ENCODE measurements at places on chromosomes 12 and 14.

DNA sequence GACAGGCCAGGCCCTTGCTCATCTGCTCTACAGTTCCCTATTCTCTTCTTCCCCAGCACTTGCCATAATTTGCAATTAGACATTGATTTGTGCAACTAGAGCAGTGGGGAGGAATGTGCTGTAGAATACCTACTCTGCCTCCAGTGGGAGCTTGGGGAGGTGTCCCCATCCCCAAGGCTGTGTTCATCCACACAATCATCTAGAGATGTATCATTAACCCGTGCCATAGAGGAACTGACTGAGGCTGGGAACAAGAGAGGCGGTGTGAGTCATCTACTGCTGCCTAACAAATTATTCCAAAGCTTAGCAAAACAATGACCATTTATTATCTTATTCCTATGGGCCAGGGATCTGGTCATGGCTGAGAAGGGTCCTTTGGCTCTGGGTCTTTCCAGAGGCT lies 5.1 kb upstream of the OTUB2 start:
- H3K36me3 ChIP-seq, result no peaks in the 10 kb centered on the region
- H3K4me1 ChIP-seq, result peaks cover 38% of the 10 kb centered on the region
- no peaks in the 10 kb centered on the region for H3K27me3 ChIP-seq
- DNase-seq, result no peak
- H3K4me3 ChIP-seq, result no peak overlapping the region
- no peak overlapping the region for H3K27ac ChIP-seq

DNA sequence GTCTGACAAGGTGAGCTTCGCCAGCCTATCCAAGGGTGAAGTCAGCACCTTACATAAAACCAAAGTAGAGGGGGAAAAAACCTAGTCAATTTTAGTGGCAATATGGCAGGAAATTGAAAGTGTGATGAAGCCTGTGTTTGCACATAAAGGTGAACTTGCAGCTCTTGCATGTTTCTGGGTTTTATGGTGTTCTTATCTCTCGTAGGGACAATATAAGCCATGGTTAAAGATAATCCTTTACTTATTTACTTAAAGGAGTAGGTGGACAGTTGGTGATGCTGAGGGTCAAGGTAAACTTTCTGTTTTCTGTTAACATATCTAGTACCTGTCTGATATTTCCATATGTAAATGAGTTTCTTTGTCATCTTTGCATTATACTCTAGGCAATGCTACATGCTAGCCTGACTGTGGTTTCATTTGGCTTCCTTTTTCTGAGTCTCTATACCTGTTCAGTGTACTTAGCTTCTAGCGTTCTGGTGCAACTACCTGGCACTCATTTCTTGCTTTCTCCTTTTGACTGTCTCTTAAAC lies 32.8 kb downstream of the CCDC91 start:
- H3K27me3 ChIP-seq, result no peaks in the 10 kb centered on the region
- no peaks in the 10 kb centered on the region for H3K4me1 ChIP-seq
- DNase-seq, result no peak
- H3K36me3 ChIP-seq, result no peaks in the 10 kb centered on the region
- no peak overlapping the region for H3K27ac ChIP-seq
- no peak overlapping the region for H3K4me3 ChIP-seq

DNA sequence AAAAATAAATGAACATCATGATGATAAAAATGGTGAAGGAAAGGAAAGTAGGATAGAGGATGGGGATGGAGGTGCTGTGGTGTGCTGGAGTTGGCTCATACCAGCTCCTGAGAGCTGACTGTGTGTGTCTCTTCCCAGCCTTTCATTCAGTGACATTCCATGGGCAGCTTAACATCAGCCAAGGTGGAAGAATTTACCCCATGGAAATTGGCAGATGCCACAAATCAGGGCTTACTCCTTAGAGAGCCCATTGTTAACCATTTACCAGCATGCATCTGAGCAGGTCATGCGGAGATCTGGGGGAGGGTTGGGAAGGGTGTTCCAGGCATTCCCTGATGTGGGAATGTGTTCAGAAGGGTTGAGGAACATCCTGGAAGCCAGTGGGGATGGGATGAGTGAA lies 164.7 kb upstream of the MYL2 start:
- peak; percentile 19 for DNase-seq
- H3K27me3 ChIP-seq, result no peaks in the 10 kb centered on the region
- no peak overlapping the region for H3K27ac ChIP-seq
- H3K36me3 ChIP-seq, result no peaks in the 10 kb centered on the region

- H3K27me3 ChIP-seq, result peaks cover 3% of the 10 kb centered on the region
- H3K36me3 ChIP-seq, result no peaks in the 10 kb centered on the region
- no peak for DNase-seq
- H3K4me3 ChIP-seq, result no peak overlapping the region
- peaks cover 25% of the 10 kb centered on the region for H3K4me1 ChIP-seq
Observed at GRCh38 chr12:52120951-52121823, 41.7 kb downstream of the SMIM41 start.

GRCh38 chr14:78227248-78228077 lies 57.3 kb downstream of the NRXN3 start:
- H3K4me1 ChIP-seq, result peaks cover 5% of the 10 kb centered on the region
- no peak overlapping the region for H3K4me3 ChIP-seq
- H3K36me3 ChIP-seq, result no peaks in the 10 kb centered on the region
- H3K27me3 ChIP-seq, result no peaks in the 10 kb centered on the region
- no peak overlapping the region for H3K27ac ChIP-seq

- no peak overlapping the region for H3K4me3 ChIP-seq
- no peak overlapping the region for H3K27ac ChIP-seq
- DNase-seq, result no peak
- H3K36me3 ChIP-seq, result no peaks in the 10 kb centered on the region
- no peaks in the 10 kb centered on the region for H3K27me3 ChIP-seq
Observed at GRCh38 chr14:75854111-75854799, 127.5 kb downstream of the TGFB3 start.

GRCh38 chr14:106347291-106347778 lies 821.0 kb downstream of the TMEM121 start:
- no peak overlapping the region for H3K4me3 ChIP-seq
- DNase-seq, result no peak
- H3K27ac ChIP-seq, result no peak overlapping the region
- no peaks in the 10 kb centered on the region for H3K4me1 ChIP-seq

DNA sequence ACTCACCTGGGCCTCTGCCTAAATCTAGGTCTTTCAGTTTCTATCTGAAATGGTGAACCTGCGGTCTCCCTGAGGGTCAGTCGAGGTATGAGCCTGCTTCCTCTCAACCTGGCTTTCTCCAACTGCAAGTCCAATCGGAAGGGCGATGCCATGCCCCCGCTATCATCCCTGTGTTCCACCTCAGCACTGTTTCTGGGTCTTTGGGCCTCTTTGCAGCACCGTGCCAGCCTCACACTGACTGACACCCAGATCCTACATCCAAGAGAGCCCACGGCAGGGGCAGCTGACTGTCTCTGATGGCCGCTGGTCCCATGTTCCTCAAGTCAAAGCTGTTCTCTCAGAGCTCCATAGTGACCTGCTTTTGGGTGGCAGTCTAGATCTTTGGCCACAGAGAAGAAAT lies 120.7 kb downstream of the PAPOLA start:
- no peaks in the 10 kb centered on the region for H3K27me3 ChIP-seq
- no peak overlapping the region for H3K4me3 ChIP-seq
- H3K4me1 ChIP-seq, result no peaks in the 10 kb centered on the region
- no peak overlapping the region for H3K27ac ChIP-seq
- no peaks in the 10 kb centered on the region for H3K36me3 ChIP-seq

DNA sequence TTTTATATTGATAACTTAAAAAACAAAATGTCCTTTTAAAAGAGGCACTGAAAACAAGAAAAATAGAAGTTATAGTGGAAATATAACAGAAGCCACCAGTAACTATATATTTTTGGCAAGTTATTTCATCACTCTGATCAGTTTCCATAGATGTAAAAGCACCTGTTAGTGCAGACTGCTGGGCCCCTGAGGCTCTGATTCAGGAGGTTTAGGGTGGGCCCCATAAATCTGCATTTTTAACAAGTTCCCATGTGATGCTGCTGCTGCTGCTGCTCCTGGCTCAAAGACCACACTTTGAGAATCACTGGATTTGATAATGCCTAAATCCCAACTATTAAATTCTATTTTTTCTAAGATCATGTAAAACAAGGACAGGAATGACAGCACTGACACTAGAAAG lies 251.1 kb downstream of the MED13L start:
- no peak overlapping the region for H3K4me3 ChIP-seq
- H3K27me3 ChIP-seq, result no peaks in the 10 kb centered on the region
- H3K36me3 ChIP-seq, result no peaks in the 10 kb centered on the region
- no peak overlapping the region for H3K27ac ChIP-seq
- no peak for DNase-seq

DNA sequence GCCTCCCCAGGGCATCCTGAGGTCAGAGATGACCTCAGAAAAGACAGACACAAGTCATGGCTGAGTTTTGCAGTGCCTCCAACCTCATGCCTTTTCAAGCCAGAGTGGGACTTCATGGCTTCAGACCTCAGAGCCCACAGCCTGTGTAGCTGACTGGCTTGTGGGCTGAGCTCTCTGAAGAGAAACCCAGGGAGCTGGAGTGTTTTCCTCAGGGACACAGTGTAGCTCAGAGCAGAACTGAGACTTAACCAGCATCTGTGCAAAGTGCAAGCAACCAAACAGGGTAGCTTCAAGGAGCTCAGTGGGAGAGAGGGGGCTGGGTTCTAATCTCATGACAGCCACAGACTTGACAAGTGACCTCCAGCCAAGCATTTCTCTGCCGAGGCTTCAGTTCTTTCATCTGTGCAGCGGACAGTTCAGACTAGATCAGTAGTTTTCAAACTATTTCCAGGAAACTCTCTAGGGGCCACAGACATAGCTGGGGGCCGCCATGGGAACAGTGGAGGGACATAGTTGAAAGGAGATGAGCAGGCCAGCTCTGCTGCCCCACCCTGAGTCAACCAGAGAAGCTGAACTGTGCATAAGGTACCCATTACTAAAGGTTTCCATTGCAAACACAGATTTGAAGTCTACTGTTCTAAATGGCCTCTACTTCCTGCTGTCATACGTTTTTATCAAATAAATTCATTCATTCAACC lies 80.0 kb downstream of the LGMN start:
- no peak overlapping the region for H3K27ac ChIP-seq
- DNase-seq, result no peak
- no peaks in the 10 kb centered on the region for H3K27me3 ChIP-seq
- H3K4me1 ChIP-seq, result no peaks in the 10 kb centered on the region
- H3K36me3 ChIP-seq, result no peaks in the 10 kb centered on the region
- H3K4me3 ChIP-seq, result no peak overlapping the region

DNA sequence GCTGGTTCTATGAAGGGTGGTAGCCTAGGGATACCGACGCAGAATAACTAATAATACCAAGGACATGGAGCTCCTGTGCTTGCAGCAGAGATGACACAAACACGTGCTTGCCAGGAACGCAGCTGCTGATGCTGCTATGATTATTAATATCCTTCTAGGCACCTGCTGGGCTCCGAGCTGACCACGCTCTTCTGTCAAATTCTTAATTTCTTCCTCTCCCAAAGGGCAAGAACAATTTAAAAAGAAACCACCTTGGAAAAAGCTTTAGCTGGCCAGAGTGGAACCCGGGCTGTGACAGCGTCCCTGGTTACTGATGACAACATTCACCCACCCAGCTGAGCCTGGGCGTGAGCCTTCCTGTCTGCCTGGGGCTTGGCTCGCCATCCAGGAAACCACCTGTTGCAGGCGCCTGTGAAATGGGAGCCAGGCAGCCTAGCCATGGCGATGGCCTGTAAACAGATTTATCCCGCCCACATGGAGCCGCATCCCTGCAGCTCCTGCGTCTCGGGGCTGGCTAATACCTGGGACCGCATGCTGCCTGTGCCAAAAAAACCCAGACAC lies 28.8 kb downstream of the CLMN start:
- no peak for DNase-seq
- peaks cover 8% of the 10 kb centered on the region for H3K4me1 ChIP-seq
- no peaks in the 10 kb centered on the region for H3K27me3 ChIP-seq
- no peak overlapping the region for H3K4me3 ChIP-seq
- H3K36me3 ChIP-seq, result no peaks in the 10 kb centered on the region

DNA sequence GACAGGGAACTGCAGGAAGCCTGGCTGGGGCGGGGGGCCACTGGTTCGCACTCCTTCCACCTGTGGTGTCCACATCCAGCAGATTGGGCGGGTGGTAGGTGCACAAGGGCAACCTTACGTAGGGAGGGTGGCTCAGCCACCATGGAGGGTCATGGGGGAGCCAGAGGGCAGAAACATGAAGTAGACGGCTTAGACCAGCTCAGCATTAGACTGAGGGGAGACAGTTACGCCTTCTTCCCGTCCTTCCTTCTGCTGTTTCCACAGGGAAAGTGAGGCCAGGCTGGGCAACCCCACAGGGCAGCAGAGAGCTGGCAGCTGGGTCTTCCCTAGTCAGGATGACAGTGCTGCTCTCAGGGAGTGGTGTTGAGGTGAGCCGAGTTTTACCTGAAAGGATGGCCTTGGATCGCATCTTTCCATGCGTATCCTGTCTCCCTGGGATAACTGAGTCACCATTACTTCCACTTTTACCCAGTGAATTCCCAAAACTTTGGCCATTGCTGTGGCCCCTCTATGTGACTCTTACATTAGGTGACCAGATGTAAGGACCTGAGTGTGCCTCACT lies 170.0 kb upstream of the GZMB start:
- H3K4me3 ChIP-seq, result no peak overlapping the region
- no peak overlapping the region for H3K27ac ChIP-seq
- no peaks in the 10 kb centered on the region for H3K4me1 ChIP-seq
- H3K36me3 ChIP-seq, result no peaks in the 10 kb centered on the region

GRCh38 chr14:34817768-34818167 lies 57.4 kb downstream of the BAZ1A start:
- no peak overlapping the region for H3K4me3 ChIP-seq
- H3K27me3 ChIP-seq, result no peaks in the 10 kb centered on the region
- H3K4me1 ChIP-seq, result no peaks in the 10 kb centered on the region
- no peaks in the 10 kb centered on the region for H3K36me3 ChIP-seq

GRCh38 chr14:31128601-31129526 lies 78.7 kb downstream of the HECTD1 start:
- no peaks in the 10 kb centered on the region for H3K27me3 ChIP-seq
- H3K36me3 ChIP-seq, result peaks cover 19% of the 10 kb centered on the region
- no peaks in the 10 kb centered on the region for H3K4me1 ChIP-seq
- H3K4me3 ChIP-seq, result no peak overlapping the region
- H3K27ac ChIP-seq, result no peak overlapping the region

DNA sequence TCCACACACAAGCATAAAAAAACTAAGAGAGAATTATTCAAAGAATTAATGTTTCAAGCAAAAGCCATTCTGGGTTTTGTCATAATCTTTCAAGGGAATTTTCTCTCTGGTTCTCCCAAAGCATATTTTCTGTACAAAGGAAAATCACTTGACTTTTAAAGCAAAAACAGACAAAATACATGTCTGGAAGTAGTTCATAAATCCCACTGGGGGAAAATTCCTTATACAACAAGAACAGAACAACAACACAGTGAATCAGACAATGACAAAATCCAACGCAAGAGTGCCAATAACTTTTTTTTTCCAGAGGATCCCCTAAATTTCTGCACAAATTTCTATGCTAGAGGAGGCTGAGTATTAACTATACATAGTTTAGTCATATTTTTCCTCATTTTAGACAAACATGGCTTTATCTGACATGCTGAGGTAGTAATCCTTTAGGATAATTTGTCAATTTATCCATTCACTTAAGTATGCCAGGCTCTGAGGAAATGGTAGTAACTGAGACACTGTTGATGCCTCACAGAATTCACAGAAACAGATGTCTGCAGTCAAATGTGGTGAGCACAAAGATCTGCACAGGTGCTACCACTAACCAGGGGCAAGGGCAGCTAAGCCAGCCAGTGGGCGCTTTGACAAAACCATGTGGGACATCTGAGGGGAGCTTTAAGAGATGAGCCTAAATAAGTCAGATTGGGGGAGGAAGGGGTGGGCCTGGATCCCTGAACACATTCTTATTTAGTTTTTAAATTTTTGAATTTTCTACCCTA lies 38.0 kb downstream of the GRIP1 start:
- no peak for DNase-seq
- no peaks in the 10 kb centered on the region for H3K36me3 ChIP-seq
- H3K27ac ChIP-seq, result no peak overlapping the region
- H3K4me1 ChIP-seq, result peaks cover 15% of the 10 kb centered on the region

Measured in neural progenitor cell (in vitro differentiated cells).